ENCODE measurements at places on chromosomes 2 and 18.

- DNase-seq: peak; percentile 82
Measured at GRCh38 chr2:53786705-53787613, at the start of the genes ASB3 and ERLEC1. ASB3 (minus strand) TSS chr2:53786953; CDS start chr2:53765572, 21,381 bp downstream. ERLEC1 (plus strand) TSS chr2:53787044; CDS start chr2:53787211, 167 bp downstream.

- no peak for DNase-seq
Measured at GRCh38 chr18:26763446-26764110, 101.9 kb downstream of the AQP4 start.

GRCh38 chr2:152961351-152961750, 242.9 kb downstream of the ARL6IP6 start:
- DNase-seq: no peak

GRCh38 chr18:46264255-46264654, 160.1 kb downstream of the HAUS1 start:
- DNase-seq: no peak

GRCh38 chr2:60505240-60505879, 48.1 kb downstream of the BCL11A start:
- DNase-seq: no peak

DNA sequence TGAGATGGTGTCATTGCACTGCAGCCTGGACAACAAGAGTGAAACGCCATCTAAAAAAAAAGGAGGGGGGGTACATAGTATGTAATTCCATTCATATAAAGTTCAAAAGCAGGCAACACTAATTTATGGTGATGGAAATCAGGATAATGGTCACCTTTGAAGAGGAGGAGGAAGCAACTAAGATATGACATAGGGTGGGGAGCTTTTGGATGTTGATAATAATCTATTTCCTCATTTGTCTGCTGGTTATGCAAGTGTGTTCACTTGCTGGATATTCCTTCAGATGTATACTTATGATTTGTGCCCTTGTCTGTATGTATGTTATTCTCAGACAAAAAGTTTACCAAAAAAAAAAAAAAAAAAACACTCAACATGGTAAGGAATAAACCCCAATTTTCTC, 28.6 kb upstream of the ATIC start:
- DNase-seq: no peak

GRCh38 chr2:179886-180285, 83.9 kb downstream of the SH3YL1 start:
- DNase-seq: no peak
